ENCODE measurements at places on chromosomes 6 and 20. TPM values are rescaled to one million over a fixed set of nuclear protein-coding genes. Genes with fewer than 3 reads are reported as not detected.

- no peak for DNase-seq
Observed at GRCh38 chr6:167103041-167103891, 19.6 kb upstream of the CCR6 start.

- no peak for DNase-seq
Observed at GRCh38 chr6:21149470-21149869, 444.1 kb upstream of the SOX4 start.

DNA sequence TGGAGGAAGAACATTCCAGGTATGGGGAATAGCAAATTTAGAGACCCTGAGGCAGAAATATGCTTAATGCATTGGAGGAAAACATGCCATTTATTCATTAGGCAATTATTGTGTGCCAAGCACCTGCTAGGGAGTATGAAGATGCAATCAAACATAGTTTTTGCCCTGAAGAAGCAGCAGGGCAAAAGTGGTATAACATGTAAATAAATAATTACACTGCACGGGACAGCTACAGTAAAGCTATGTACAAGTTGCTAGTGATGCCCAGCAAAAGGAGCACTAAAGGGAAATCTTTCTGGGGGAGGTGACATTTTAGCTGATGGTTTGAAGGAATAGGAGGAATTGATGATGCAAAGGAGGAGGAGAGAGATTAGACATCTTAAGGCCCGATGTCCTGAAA lies 624 bp upstream of the TJAP1 start:
- no peak for DNase-seq

DNA sequence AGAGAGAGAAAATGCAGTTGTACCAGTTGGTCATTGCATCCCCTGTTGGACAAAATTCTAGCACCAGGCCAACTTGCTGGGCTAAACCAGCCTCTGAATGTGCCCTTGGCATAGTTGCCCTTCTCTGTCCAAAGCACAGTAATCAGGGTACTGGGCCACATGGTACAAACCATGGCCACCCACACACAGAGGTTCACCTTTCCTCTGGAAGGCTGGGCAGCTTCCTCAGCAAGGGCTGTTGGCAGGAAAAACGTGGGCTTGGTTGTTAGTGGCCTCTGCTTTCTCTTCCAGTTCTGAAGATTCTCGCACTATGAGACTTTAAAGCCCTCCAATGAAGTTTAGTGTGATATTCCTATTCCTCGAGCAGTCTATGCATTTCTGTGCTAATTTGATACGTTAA lies 706 bp downstream of the DDO start:
- no peak for DNase-seq

DNA sequence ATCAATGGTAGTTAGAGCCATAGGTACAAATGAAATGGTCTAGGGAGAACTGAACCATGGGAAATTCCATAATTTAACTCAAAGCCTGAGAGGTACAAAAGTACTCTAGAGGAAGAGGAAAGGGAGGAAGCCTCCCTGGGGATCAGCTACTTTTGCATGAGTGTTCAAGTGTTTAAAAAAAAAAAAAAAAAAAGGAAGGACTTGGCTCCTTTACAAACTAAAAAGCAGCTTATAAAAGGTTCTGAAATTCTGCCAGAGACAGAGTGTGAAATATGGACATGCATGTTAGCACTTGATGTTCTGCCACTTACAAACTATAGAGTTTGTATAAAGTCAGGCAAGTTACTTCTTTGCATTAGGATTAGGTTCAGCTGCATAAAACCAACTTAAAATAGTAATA lies 290.0 kb downstream of the TBC1D7 start:
- peak; percentile 40 for DNase-seq

TNF gene
- not detected for total RNA-seq

CEBPB gene
- 13.1 TPM for total RNA-seq
